Posterior vena cava (tissue), 2 donors: ENCODE measurements at places on chromosomes 3 and 15. TPM values are rescaled to one million over a fixed set of nuclear protein-coding genes. Genes with fewer than 3 reads are reported as not detected.

DNA sequence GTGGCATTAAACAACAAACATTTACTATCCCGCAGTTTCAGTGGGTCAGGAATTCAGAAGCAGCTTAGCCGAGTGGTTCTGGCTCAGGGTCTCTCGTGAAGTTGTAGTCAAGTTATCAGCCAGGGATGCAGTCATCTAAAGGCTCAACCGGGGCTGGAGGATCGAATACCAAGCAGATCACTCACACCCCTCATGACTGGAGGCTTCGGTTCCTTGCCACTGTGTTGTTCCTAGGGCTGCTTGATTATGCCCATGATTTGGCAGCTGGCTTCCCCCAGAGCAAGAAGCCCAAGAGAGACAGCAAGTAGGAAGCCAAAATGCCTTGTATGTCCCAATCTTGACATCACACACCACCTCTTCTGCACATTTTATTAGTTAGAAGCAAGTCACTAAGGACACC lies 33.9 kb upstream of the CDCP1 start:
- DNase-seq: no peak

DNA sequence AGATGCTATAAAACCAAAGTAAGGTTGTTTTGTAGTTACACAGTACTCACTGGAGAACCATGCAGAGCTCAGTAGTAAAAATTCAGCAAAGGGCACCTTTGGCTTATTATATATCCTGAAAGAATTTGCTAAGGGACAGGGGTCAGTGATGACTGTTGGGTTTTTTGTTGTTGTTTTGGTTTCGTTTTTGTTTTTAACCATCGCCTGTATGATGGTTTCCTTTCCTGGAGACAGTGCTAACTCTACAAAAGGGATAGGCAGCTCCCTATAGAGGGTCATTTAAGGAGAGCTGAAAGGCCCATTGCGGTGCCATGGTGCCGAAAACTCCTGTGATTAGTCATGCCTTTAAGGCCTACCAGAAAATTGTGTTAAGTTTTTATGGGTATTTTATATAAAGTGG lies 118.2 kb upstream of the GOLIM4 start:
- no peak for DNase-seq

- no peak for DNase-seq
Observed at GRCh38 chr15:100346866-100347512, 5.2 kb upstream of the ADAMTS17 start.

DNA sequence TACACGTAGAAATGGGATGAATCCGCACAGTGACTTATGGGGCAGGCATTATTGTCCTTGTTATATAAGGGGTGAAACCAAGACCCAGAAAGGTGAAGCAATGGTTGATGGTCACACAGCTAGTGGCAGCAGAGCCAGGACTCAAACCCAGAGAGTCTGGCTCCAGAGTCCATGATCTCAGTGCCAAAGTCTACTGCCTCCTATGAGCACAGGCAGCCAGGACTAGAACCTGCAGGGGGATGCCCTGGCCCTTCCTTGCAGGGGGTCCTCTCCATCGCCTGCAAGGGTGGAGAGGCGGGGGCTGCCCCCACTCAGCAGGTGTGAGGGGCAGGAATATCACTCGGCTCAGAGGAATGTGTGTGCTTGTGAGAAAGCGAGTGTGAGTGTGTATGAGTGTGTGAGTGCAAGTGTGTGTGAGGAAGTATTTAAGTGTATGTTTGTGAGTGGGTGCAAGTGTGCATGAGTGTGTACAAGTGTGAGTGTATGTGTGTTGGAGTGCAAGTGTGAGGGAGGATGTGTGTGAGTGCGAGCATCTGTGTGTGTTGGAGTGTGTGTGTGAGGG lies 44.7 kb downstream of the UMPS start:
- DNase-seq: no peak

DNA sequence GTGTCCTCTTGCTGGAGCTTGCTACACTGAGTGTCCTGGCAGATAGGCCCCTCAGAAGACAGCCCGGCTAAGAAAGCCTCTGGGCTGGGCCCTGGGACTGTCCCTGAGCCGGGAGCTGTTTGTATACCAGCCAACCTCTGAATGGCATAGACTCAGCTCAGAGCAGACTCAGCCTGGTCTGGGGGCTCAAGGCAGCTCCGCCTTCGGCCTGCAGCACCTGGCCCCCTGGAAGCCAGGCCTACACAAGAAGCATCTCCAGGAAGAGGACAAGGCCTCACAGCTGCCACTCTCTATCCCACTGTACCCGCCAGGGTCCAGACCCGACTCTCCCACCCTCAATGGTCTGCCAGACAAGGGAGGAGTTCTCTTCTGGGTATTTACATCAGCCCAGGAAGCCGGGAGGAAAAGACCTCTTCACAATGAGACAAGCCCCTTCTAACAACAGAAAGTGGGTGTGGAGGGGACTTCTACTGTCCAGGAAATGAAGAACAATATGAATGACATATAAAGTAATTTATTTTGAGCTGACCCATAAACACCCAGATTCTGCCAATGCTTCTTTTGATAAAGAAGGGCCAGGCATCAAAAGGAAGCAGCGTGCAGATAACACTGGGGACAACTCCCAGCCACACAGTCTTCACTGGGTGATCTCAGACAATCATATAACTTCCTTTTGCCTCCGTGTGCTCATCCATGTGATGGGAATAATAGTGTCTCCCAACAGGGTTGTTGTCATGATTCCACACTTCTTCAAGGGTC lies 110.2 kb downstream of the TPRA1 start:
- peak; percentile 68 for DNase-seq

DNA sequence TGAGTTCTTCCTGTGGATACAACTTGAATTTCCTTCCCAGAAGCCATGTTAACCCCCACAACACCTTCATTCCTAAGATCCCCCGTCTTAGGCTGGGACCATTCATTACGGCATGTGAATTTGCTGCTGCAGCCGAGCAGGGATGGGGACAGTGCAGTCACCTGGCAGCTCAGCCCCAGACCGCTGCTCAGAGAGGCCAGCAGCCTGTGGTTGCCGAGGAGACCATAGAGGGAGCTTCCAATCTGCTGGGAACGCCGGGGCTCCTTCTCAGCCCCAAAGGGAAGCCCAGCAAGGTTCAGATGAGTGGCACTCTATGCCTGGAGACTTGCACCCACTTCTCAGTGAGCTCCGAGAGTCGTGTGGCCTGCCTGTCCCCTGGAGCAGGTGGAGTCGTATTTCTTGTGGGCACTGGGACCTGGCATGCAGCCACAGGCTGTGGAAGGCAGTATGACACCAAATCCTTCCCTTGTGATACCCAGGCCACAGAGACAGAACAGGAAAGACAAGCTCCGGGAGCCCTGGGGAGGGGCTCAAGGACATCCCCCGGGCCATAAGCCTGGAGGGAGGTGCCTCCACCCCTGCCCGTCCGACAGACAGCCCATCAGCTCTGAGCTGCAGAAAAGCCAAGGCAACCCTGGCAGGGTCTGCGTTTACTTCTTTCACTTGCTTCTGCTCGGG lies 167.3 kb downstream of the FAM43A start:
- DNase-seq: peak; percentile 57

DNA sequence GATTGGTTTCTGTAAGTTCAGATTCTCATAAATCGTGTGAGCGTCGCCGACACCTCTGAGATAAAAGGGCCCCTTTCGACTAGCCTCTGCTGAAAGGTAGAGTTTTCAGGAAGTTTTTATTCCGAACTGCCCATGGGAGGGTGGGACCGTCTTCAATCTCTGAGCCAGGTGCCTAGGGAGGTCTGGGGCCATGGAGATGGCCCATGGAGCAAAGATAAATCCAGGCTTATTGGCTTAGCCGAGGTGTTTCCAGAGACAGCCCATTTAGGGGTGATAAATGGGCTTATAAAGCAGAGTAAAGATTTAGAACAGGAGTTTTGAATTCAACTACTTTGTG lies 442 bp downstream of the QTRT2 start:
- DNase-seq: no peak

DNA sequence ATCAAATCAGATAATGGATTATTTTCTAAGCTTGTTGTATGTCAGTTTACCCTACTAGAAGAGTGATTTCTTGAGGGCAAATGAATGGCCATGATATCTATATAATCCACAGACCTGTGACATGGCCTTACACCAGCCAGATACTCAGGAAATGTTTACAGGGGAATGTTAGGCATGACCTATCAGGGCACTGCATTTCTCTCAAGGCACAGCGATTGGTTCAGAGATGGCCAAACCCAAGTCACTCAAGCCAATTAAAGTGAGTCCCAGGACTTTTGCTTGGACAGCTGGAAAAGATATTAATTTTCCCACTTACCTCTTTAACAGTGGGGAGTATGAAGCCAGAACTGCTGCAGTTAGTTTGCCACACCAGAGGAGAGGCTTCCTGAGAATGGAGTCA lies 28.7 kb upstream of the GATA2 start:
- no peak for DNase-seq

DNA sequence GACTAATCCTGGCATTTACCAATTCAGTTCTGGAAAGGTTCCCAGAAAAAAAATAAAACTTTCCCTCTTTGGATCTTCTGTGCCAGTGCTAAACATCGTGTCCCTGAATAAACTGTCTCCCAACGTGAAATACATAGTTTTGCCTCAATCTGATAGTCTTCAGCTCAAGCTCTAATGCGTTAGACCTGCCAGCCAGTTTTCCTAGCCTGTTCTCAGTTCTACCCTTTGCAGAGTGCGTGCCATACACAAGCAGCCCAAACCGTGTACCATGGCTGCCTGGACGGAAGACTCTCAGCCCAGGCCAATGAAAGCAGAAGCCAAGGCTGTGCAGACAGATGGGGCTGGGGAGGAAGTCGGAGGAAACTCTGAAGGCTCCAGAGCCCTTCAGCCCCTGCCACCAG lies 11.4 kb upstream of the OCA2 start:
- no peak for DNase-seq

DNA sequence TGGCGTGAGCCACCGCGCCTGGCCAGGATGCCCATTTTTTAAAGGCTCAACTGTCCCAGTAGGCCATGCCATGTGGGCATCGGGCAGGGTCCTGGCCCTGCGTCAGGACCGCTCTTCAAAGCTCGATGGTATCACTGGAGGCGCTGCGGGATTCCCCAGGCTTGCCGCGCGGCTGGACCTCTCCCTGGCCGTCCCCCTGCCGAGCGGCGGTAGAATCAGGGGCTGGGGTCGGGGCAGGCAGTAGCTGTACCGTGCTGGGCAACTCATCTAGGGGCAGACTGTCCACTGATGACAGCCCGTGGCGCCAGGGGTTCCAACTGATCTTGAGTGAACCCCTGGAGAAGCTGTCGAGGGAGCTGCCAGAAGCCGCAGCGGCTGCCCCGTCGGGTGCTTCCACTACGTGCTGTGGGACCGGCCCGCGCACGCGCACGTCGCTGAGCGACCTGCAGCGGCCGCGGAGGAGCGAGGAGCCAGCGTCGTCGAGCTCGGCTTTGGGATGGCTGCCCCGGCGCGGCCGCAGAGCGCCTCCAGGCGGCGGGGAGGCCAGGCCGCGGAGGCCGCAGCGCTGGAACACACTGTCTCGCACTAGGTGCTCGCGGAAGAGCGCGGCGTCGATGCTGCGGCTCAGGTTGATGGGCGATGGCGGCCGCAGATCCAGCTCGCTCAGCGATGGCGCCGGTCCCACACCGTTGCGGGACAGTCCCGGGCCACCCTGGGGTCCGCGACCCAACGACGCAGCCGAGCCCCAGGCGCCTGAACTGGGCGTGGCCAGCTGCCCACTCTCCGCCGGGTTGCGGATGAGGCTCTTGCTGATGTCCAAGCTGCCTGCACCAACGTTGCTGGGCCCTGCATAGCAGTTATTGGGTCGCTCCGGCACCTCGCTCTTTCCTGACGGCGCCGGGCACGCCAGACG lies 5.8 kb downstream of the PRRT3 start:
- DNase-seq: peak; percentile 96

GRCh38 chr3:123334056-123334455 lies 114.8 kb downstream of the ADCY5 start:
- DNase-seq: peak; percentile 29

DNA sequence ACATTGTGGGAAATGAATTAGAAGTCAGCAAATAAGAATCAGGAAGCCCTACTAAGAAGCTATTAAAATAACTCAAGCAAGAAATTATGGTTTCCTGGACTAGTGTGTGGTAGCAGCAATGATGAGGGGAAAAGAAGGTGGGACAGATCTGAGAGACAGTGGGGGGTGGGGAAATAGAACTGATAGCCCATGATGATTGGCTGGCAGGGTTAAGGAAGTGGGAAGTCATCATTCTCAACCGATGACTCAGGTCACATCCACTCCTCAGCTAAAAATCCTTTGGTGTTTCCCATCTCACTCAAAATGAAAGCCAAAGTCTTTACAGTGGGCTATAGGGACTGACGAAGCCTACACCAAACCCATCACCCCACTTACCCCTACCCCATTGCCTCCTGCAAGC lies 153.9 kb upstream of the ARHGEF26 start:
- no peak for DNase-seq

GRCh38 chr3:169334991-169335390 lies 328.5 kb downstream of the MECOM start:
- DNase-seq: no peak

DNA sequence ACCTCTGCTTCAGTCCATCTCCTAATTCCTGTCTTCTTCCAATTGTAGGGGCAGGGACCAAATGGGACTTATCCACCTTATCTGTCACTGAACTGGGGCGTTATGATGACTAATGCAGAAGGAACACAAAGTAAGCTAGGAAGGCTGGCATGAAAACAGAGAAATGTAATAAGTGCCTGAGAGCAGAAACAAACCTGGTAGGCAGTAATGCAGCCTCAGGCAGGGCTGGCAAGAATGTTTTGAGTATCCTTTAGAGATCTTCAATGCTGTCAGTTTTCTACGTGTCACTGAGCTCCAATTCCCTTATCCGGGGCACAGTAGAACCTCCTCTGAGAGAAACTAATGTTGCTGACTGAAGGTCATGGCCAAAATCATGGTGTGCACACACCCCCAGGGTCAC lies 246.2 kb upstream of the TBL1XR1 start:
- DNase-seq: no peak

DNA sequence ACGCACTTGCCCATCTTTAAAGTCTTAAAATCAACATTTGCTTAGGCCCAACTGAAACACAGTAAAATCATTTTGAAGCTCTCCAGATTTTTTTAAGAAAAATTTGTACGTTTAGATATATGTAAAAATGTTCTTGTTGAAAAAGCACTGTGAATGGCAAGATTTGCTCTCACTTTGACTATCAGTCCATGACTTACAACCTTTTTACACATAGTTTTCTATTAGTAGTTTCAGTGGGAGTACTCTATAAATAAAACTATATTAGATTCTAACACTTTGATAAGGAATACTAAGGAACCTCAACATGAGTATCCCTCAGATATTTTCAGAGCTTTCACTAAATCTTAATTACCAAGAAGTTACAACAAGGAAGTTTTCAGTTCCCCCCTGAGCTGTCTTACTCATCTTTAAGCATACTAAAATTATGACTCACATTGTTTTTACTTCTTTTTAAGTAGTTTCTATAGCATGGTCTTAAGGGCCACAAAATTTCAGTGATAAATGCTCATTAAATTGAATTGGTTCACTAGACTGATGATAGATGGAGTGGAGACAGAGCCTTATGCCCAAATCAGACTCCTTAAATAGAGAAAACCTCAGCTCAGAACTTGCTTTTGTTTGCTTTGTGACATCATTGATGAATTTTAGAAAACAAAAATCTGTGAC lies 31.6 kb upstream of the RAP2B start:
- no peak for DNase-seq

- no peak for DNase-seq
Observed at GRCh38 chr15:67207555-67208207, 46.8 kb downstream of the AAGAB start.

GRCh38 chr15:82851981-82852511 lies 42.6 kb downstream of the WHAMM start:
- DNase-seq: no peak

GRCh38 chr3:139119331-139120025 lies 74.8 kb upstream of the PRR23C start:
- no peak for DNase-seq

Gene TP63
- total RNA-seq: 0.19 TPM

Gene ATP13A4
- total RNA-seq: 0.33 TPM

Gene EIF4E3
- total RNA-seq: 44.2 TPM

Gene IMPG2
- total RNA-seq: 0.65 TPM

Gene SLC22A13
- total RNA-seq: 0.48 TPM

Gene MAGEL2
- total RNA-seq: 0.32 TPM

Gene CPA3
- 16.1 TPM for total RNA-seq
